C1 segment of cervical spinal cord (tissue), 14 donors: ENCODE measurements at places on chromosomes 3 and 15.

- DNase-seq: no peak
Observed at GRCh38 chr15:25329696-25330095, 109.1 kb downstream of the UBE3A start.

DNA sequence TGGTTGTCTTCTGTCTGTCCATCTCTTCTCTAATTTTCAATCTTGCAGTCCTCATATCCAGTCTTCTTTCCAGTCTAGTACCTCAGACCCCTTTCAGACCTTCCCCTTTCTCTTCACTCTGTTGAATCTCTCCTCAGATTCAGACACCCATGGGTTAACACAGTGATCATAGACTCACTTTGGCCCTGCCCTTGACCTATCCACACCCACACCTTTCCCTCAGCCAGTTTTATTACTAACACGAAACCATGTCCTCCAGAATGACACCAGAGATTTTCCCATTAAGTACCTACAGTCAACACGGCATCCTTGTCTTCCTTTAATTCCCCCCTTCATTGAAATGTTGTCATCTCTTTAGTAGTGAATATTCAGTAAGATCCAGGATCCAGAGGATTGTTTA lies 74.5 kb upstream of the UBE2E2 start:
- no peak for DNase-seq

DNA sequence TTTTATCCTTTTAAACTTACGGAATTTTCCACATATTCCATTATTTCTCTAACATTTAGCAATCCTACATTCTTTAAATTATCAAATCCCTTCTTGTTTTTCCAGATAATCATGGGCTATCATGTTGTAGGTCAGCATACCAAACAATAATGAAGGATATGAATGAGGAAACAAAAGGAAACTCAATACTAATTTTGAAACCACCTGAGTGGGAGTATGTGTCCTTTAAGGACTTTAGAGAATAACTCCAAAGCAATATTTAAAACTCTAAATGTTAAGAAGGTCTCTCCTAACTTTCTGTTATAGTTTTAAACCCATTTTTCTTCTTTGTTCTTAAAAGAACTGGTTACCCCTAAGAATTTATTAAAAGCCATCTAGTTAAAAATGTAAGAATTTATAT lies 43.0 kb downstream of the TP53BP1 start:
- DNase-seq: no peak

GRCh38 chr3:127628788-127629466 lies at the start of gene PODXL2:
Gene PODXL2, plus strand, starts transcription at chr3:127629185. Its CDS starts 35 bp downstream, at chr3:127629220.
- peak; percentile 44 for DNase-seq

GRCh38 chr15:33068511-33068990 lies 126.0 kb downstream of the FMN1 start:
- no peak for DNase-seq

GRCh38 chr3:140469491-140469890 lies 208.4 kb upstream of the TRIM42 start:
- DNase-seq: no peak

DNA sequence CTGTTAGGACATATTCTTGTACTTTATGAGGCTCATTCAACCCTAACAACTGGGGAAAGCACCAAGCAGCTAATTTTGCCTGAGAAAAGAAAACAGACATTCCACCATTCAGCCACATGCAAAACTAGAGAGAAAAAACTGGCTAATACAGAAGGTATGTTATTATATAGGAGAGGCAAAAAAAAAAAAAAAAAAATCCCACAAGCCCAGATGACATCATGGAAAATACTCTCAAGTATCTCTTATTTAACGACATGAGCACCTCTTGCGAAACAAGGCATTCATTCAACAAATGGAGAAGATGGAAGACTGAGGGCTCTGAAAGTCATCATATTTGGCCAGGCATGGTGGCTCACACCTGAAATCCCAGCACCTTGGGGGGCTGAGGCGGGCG lies 61.5 kb downstream of the PRICKLE2 start:
- no peak for DNase-seq

- DNase-seq: no peak
Observed at GRCh38 chr3:112778353-112778948, 68.2 kb downstream of the CD200R1L start.

DNA sequence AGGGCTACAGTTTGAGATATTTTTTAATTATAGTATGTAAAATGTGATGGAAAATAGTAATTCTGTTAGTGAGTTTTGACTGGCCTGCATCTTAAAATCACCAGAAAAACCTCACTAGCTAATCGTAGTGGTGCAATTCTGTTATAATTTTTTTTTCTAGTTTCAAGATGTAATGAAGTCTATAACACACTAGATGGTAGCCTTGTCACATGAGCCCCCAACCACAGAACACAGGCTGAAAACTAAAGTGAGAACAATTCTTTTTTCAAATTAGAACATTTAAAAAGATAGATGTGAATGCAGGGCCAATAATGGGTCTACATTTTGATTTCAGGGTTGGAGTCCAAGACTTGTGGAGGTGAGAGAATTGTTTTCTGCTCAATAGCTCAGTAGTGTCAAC lies 83.3 kb upstream of the KCNH8 start:
- DNase-seq: no peak

DNA sequence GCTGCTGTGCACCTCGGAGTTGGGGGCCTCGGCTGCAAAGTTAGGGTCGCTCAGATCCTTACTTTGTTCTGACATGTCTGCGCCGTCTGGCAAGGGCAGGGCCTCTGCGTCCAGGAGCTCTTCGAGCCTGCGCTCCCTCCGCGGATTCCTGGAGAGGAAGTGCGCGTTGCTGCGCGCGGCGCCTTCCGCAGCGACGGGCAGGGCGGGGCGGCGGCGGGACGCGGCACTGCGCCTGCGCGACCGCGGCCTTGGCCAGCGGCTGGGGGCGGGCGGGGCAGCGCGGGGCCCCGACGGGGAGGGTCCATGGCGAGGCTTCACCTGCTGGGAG lies at the start of gene NDN:
Gene NDN, minus strand, starts transcription at position 163 of the 328 bp plus-strand sequence. Its CDS starts 88 bp downstream, at position 75.
- DNase-seq: no peak

GRCh38 chr3:86653661-86654205 lies 337.2 kb downstream of the VGLL3 start:
- no peak for DNase-seq

DNA sequence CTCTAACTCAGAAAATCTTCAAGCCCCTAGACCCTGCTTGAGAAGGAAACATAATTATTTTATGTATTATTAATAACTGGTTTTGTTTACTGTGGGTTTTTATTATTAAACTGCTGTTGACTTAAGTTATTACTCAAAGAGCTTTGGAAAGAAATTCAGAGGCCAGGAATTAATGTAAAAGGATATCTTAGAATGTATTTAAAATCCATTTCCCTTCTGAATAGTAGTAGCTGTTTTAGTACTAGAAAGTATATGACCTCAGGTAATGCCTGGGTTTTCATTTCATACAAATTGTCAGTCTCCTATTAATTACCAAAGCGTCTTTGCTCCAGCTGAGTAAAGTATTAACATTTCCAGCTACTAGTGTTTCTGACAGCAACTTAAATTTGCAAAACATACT lies 223.1 kb downstream of the ITPR1 start:
- DNase-seq: no peak

- DNase-seq: peak; percentile 37
Observed at GRCh38 chr15:96333131-96334016, 2.9 kb downstream of the NR2F2 start.

- no peak for DNase-seq
Observed at GRCh38 chr15:34355241-34355640, 11.8 kb downstream of the LPCAT4 start.

DNA sequence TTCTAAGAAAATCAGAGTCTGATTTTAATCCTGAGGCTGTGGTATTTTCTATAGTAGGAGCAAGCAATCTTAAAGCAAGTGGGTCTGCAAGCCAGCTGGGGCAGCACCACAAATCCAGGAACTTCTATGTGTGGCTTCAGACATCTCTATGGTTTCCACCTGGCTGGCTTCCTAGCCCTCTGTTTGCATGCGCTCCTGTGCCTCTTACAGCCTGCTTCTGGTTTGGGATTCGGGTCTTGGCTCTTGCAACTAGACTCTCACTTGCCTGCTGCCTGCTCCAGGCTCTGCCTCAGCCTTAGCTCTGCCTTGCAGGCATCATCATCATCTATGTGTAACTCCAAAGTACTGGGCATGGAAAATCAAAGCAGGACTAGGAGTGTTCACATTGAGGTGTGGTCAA lies 43.4 kb downstream of the MINDY4B start:
- DNase-seq: no peak

DNA sequence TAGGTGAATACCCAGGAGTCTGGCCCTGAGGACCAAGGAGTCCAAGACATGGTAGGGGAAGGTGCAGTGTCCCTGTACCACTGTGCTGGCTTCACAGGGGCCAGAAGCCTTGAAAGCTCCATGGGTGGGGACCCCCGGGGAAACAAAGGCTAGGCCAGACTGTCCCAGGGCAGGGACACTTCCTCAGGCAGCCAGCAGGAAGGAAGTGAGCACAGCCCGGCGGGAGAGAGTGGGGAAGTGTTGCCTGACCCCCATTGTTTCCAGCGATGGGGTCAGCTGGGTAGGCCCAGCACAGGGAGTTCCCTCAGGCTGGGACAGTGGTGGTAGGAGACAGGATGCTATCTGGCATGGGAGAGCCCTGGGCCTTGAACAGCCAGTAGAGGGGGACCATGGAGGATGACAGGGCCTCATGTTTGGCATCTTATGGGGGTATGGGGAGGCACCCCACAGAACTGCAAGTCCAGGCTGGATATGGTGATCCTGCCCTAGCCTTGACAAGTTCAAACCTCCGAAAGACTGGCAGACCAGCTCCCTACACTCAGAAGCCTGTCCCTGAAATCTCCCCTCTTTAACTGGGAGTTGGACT lies 1.2 kb upstream of the HYAL2 start:
- DNase-seq: no peak

- no peak for DNase-seq
Observed at GRCh38 chr3:124919756-124920155, 14.8 kb downstream of the MUC13 start.

DNA sequence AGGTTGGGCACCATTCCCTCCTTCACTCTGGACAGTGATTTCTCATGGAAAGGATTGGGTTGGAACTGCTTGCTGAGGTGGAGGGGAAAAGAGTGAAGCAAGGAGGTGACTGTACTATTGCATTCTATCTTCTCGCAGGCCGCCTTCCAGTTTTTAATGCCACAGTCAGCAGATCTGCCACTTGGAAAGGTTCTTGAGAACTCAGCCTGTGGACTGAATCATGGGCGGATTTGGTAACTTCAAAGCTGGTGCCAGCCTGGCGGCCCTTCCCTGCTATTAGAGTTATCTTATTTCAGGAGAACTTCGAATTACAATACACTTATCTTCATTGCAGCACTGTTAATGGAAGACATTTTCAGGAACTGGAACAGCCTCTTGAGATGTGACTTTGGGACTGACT lies 23.1 kb upstream of the SLC28A2 start:
- no peak for DNase-seq

DNA sequence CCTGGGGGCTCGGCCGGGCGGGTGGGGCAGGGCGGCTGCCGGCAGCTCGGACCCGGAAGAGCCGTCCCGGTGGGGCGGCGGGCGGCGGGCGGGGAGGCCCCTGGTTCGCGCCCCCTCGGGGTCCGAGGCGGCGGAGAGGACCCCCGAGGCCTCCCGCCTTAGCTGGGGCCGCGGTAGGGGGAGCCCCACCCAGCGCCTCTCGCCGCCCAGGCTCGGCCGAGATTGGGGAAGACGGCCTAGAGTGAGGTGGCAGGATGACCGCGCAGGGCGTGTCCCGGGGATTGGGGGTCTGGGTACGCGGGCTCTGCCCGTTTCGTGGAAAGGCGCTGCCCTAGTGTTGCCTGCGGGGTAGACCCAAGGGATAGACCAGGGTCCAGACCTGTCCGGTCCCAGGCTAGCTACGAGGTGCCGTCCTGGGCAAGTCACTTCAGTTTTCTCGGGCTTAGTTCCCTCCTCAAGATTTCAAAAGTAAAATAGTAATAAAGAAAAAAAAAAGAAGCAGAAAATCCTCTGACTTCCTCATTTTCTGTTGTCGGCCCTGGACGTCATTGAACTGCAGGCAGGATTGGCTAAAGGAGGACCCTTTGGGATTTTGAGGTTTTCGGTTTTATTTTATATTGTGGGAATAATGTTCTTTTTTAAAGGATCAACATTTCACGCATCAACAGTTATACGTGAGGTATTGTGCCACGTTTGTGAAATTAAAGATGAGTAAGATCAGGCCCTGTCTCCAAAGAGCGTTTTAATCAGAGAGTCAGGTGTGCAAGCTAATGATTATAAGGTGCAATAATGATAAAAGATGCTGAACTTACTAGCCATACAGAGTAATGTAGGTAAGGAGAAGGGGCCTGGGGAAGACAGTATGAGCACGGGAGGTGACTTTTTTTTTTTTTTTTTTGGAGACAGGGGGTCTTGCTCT lies 679 bp downstream of the IQGAP1 start:
- no peak for DNase-seq
